ENCODE measurements at places on chromosomes 1 and 21. TPM values are rescaled to one million over a fixed set of nuclear protein-coding genes. Genes with fewer than 3 reads are reported as not detected.

The PGBD2 gene
- total RNA-seq = 6.3 TPM

The TCHHL1 gene
- not detected for total RNA-seq

The DNALI1 gene
- 0.18 TPM for total RNA-seq

The MARK1 gene
- not detected for total RNA-seq

The LIPI gene
- total RNA-seq = not detected

Data from activated CD4-positive, alpha-beta memory T cell treated with anti-CD3 and anti-CD28 coated beads, Interleukin-2, amount 10 ng/mL, durations not matched to agents 7 days and 5 days (primary cell).